ENCODE measurements at places on chromosomes 5 and 9.

DNA sequence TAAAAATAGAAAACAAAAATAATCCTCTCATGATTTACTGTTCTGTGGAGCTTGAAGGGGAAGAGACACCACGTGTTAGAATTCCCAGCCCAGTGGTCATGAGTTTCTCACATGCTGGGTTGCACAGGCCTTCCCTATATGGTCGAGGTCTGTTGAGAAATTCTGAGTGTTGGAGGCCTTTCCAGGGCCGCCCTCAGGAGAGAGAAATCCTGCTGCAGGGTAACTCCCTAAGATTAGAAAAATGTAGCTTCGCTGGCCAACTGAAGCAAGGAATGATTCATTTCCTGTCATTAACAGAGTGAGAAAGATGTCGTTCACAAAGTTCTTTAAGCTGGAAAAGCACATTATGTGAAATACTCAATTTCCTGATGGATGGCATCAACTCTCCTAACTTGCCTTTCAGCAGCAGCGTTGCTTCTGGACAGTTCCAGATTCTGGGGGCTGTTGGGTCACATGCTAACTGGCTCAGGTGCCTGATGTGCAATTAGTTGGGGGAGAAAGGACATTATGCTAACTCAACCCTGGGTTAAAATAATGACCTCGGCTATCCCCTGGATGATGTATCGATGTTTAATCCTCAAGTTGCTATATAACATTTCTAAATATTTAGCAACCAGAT is 104.8 kb upstream of the CD180 start:
- DNase-seq = peak; percentile 5

- no peak for DNase-seq
Measured at GRCh38 chr5:133709209-133709725, 96.9 kb upstream of the FSTL4 start.

DNA sequence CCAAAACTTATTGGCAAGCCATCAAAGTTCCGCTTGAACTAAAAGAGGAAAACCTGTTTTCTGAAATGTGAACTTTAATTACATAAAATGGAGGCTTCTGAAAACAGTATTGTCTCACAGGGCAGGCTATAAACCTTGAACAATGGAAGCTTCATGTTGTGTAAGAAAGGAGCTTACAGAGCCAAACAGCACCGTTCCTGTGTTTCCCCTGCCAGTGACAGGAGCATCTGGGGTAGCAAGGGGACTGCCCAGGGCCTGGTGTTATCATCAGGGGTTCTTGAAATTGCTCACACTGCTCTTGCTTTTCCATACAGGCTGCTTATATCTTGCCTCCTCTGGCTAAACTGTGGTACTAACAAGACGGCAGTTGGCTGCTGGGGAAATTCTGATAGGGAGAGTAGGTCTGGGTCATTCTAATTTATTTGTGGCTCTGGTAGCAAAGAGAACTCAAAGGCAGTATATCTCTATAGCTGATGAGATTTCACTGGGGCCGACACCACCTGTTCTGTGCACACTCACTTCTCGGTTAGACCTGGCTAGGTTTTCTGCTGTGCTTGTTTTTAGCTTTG is 40.4 kb downstream of the BASP1 start:
- no peak for DNase-seq

DNA sequence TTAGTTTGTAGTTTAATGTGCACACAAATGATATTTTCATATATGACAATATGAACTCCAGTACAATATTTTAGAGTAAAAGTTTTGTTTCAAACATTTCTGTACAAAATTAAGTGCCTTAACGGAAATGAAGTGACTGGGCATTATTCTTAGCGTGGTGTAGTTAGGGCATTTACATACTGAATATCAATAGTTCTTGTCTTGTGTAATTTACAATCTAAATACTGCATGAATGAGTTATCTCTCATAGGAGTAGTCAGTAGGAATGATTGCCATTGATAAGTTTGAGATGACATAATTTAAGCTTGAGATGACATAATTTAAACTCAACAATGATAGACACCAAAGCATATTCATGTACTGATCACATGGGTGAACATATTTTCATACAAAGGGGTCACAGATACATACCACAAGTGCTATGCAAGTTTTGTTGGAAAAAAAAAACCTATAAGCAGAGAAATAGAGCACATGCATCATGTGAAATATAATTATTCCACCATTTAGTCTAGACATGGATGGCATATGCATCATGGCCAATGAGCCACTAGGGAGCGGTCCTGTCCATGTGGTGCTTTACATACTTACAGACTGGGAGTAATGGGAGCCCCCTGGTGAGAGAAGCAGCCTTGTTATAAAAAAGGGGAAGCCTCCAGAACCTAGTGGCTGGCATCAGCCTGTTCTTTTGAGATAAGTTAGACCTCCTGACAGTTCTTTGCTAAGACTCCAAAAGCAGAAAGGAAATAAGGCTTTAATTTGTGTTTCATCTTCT is 1523.9 kb downstream of the MAT2B start:
- no peak for DNase-seq

- no peak for DNase-seq
Measured at GRCh38 chr9:13165956-13166355, 113.5 kb downstream of the MPDZ start.

DNA sequence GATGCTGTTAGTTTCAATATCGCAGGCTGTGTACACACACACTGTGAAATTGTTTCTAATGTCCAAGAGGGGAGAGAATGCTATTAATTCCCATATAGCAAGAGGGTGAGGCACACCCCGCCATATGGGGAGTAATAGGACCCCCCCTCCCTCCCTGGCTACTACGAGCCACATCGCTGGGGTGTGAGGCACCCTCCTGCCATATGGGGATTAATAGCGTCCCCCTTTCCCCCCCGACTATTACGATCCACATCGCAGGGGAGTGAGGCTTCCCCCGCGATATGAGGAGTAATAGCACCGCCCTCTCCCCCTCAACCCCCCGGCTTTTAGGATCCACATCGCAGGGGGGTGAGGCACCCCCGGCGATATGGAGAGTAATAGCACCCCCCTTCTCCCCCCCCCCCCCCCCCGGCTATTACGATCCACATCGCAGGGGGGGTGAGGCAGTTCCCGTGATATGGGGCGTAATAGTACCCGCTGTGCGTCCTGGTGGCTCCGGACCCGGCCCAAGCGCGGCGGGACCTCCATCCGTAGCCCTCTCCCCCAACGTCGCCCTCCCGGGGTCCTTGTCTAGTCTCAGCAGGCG is 494 bp upstream of the STK32A start:
- no peak for DNase-seq

- DNase-seq = no peak
Measured at GRCh38 chr5:158413122-158413680, 554.3 kb upstream of the CLINT1 start.

DNA sequence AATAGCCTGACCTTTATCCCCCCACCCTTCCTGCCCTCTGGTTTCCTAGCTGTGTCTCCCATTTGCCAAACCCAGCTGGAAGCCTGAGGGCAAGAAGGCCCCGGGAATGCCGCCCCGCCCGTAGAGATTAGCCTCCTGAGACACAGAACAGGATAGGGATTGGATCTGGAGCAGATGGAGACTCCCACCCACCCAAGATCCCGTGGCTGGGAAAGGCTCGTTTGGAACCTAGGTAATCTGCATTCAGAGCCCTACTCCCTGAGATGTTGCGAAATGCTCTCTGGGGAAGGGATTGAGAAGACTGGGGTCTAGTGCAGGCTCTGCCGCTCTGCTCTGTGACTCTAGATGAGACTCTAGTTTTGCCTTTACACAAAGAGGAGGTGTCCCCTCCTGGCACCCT is 10.9 kb downstream of the AQP3 start:
- DNase-seq = no peak

GRCh38 chr9:101201630-101202029 is 173.1 kb downstream of the PLPPR1 start:
- DNase-seq = no peak

DNA sequence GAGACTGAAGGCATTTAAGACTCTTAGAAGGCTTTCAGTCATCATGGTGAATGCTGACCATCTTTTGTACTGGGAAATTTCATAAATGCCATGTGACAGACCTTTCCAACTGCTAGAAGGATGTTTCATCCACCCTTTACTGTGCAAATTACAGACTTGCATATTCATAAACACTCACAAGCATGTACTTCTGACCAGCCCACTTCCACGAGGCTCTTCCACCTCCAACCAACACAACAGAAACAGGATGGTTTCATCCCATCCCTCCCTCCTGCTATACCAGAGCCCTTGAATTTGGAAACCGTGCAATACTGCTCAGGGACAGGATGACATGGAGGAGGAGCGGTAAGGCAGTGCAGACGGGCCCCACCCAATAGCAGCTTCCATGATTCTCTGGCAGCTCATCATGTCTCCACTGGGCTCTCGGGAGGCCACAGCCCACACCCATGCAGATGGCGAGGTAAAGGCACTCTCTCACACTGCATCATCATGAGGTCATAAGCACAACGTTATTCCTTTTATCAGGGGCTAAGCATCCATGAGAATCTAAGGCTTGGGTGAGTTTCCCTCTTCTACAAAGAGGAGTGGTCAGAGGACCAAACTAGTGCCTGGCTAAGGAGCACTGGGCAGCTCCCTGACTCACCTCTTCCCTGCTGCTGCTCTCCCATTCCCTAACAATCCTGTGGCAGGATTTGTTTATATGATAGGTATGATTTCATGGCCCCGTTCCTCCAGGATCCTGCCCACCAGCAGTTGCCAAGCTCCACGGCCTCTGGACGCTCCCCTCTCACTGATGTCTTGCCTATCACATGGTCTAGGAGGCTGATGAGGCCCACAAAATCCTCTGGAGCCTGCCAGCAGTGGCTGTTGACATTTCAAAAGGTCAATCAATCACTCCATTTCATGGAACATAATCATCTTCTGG is 94.4 kb upstream of the FSTL4 start:
- DNase-seq = no peak

DNA sequence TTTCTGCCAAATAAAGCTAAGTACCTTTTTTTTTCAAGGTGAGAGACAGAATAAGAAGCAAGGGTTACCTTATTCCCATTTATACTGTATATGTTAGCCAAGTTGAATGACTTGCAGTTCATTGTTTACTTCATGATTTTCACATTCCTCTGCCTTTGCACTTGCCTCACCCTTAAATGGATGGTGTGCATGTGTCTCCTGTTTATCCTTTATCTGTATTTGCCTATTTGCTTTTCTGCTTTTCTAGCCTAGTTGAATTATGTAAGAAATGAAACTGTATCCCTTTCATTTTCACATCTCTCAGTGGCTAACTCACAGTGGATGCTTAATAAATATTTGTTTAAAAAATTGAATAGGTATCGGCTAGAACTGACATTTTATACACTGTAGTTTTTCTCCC is 200.8 kb upstream of the ST8SIA4 start:
- no peak for DNase-seq

DNA sequence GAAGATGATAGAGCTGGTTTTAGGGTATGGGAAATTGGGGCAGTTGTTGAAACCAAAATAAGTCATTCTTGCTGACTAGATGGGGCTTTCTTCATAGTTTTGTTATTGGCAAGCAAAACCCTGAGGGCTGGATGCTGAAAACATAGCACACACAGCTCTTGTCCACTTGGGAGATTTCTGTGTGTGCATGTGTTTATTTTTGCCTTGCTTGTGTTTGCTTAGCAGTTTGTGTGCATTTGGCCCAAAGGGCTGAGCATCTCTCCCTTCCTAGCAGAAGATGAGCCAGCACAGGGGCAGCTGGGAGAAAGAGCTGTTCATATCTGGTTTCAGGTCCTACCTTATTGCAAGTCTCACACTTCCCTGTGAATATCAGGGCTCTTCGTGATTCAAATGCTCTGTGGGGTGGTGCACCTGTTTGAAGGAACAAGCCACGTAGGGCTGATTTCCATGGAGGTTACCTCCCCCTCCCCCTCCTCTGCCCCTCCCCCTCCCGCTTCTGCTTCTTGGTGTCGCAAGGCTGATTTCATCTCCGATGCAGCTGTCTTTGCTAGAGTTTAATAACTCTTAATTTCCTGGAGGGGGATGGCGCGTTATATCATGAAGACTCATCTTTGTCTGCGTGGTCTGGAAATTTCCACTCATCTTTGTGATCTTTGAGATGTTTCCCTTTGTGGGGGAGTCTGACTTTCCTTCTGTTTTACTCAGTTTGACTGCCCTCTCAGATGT is 296.5 kb downstream of the ARHGAP26 start:
- DNase-seq = no peak

DNA sequence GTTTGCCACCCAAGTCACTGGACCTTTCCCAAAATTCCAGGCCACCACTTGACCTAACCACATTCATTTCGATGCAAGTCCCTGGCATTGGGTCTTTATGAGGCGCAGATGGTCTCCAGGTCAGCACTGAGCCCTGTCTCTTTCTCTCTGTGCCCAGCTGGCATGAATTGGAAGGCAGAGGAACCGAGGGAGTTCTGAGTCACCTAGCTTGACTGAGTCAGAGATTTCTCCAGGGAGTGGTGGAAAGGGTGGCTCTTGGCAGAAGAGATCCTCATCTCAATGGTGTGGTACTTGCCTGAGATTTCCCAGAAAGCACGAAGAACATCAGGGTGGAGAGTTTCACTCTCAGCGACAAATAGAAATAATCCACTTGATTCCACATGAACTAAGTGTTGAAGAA is 43.8 kb downstream of the WDR36 start:
- no peak for DNase-seq

- no peak for DNase-seq
Measured at GRCh38 chr9:3136686-3137346, 292.9 kb upstream of the PUM3 start.

DNA sequence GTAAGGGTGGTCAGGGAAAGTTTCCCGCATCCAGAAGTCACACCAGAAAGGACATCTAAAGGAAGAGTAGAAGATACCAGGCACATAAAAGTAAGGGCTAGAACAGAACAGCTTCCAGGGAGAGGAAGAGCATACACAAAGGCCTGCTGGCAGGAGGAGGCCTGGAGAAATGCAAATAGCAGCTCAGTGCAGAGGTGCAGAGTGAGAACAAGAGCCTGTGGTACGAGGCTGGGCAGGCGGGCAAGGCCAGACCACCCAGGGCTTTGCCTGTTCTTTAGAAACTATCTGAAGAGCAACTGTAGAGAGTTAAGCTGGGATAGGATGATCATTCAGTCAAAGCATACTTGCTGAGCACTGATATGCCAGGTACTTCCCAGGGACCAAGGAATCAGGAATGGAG is 115.3 kb downstream of the DROSHA start:
- no peak for DNase-seq

GRCh38 chr9:108184941-108185340 is 670.8 kb downstream of the ACTL7B start:
- DNase-seq = no peak

GRCh38 chr9:124108216-124108615 is 96.6 kb downstream of the LHX2 start:
- DNase-seq = no peak

DNA sequence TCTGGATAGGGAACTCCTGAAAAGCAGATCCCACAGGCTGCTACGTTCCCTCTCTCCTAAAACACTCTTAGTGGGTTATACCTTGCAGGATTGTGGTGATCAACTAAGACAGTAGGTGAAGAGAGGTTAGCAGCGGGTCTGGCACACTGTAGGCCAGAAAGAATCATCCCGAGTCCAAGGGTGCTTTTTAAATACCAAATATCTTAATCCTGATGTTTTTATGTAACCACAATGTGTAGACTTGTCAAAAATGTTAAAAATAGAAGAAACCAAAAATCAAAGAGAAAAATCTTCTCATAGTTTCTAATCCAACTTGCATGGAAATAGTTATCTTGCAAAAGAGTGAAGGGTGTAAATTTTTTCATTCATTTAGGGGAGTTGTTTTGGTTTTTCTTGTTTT is 52.3 kb upstream of the IFNK start:
- DNase-seq = no peak

Data from Panc1 (cell line).